HFFc6 (cell line): ENCODE measurements at places on chromosomes 4 and X. TPM values are rescaled to one million over a fixed set of nuclear protein-coding genes. Genes with fewer than 3 reads are reported as not detected.

- peaks cover 7% of the 10 kb centered on the region; the same call in 1 of the 2 replicates for H3K36me3 ChIP-seq
- no peak overlapping the region for H3K4me3 ChIP-seq
- H3K27me3 ChIP-seq = no peaks in the 10 kb centered on the region
- no peak for DNase-seq
Observed at GRCh38 chr4:153245775-153246174, 41.5 kb downstream of the TRIM2 start.

DNA sequence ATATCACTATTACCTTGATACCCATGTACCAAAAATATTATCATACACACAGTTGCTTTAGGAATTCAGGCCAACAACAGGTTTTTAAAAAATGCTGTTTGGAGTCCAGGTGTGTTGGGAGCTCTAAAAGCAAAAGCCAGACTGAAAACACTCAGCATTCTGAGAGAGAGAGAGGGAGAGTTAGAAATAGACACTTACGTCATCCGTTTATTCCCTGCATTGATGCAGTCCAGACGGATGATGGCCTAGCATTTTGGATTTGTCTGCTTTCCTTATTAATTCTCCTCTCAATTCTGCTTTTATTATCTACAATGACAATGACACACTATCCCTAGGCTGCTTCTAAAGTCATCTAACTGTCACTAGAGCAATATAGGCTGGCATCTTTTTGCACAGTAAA lies 358.3 kb upstream of the BOD1L1 start:
- H3K36me3 ChIP-seq = no peaks in the 10 kb centered on the region
- no peak for DNase-seq
- H3K4me1 ChIP-seq = peaks cover 67% of the 10 kb centered on the region
- H3K27me3 ChIP-seq = peaks cover 9% of the 10 kb centered on the region

- peaks cover 20% of the 10 kb centered on the region for H3K36me3 ChIP-seq
- H3K4me1 ChIP-seq = no peaks in the 10 kb centered on the region
- H3K4me3 ChIP-seq = no peak overlapping the region
- no peak for DNase-seq
- no peak overlapping the region for H3K27ac ChIP-seq
Observed at GRCh38 chr4:111074523-111075114, 451.7 kb upstream of the PITX2 start.

GRCh38 chr4:169909897-169910296 lies 116.3 kb downstream of the MFAP3L start:
- H3K36me3 ChIP-seq = no peaks in the 10 kb centered on the region
- H3K27me3 ChIP-seq = no peaks in the 10 kb centered on the region
- DNase-seq = no peak
- H3K27ac ChIP-seq = no peak overlapping the region

DNA sequence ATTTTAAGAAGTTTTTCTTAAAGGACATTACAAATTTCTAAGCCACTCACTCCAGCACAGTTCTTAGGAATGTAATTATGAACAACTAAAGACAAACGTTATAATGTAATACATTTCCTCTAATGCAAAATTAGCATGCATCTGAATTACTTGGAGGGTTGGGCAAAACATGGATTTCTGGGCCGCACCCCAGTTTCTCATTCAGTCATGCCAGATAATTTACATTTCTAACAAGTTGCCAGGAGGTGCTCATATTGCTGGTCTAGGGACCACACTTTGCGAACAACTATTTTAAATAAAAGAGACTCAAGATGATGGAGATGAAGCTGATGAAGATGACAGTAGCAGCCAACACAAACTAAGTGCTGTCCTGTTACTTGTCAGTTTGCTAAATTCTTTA lies 684.7 kb upstream of the ATOH1 start:
- no peaks in the 10 kb centered on the region for H3K36me3 ChIP-seq
- no peaks in the 10 kb centered on the region for H3K27me3 ChIP-seq
- no peak overlapping the region for H3K4me3 ChIP-seq

DNA sequence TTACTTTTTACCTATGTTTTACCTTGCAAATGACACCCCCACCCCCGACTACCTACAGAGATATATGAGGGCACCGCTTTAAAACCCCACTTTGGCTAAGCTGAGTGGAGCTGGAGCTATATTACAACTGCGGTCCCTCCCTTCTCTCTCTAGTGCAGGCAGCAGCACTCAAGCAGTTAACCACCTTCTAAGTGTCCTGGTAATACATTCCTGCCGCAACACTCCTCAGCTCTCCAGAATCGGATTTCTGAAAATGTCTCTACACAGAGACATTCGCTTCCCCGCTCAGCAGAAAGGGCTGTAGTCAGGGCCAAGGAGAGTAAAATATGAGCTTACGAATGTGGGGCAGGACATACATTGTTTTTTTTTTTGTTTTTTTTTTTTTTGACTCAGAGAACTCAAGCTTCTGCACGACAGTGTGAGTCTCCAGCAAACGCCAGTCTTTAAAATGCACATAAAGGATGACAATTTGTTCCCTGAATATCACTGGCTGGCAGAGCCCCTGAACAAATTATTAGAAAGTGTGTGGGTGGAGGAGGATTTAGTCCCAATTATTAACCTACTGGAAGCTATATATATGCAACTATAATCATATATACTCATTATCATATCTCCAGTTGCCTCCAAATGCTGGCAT lies 287.0 kb upstream of the TET2 start:
- no peak overlapping the region for H3K4me3 ChIP-seq
- H3K27me3 ChIP-seq = no peaks in the 10 kb centered on the region
- H3K27ac ChIP-seq = no peak overlapping the region
- no peaks in the 10 kb centered on the region for H3K4me1 ChIP-seq
- no peaks in the 10 kb centered on the region for H3K36me3 ChIP-seq
- DNase-seq = no peak

GRCh38 chr4:138460477-138461414 lies 218.6 kb upstream of the SLC7A11 start:
- no peaks in the 10 kb centered on the region for H3K4me1 ChIP-seq
- no peaks in the 10 kb centered on the region for H3K36me3 ChIP-seq
- H3K27me3 ChIP-seq = no peaks in the 10 kb centered on the region; the same call in 1 of the 2 replicates

DNA sequence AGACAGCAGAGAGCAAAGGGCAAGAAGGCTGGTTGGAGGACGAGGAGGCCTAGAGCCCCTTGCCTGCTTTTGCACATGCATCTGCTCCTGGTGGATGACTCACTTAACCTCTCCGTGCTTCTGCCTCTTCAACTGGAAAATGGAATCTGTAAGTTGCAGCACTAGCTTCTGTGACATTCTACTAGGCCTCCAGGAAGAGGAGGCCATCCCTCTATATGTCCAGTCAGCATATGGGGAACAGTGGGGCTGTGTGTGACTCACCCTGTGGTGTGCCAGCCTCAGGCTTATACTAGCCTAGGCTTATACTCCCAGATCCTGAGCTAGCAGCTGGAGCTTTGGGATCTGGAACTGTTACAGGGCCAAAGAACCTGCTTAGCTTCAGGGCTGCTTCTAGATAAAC lies 36.0 kb downstream of the RTL9 start:
- H3K4me3 ChIP-seq = no peak overlapping the region
- DNase-seq = peak; percentile 73
- H3K27me3 ChIP-seq = no peaks in the 10 kb centered on the region
- no peaks in the 10 kb centered on the region for H3K36me3 ChIP-seq
- peaks cover 38% of the 10 kb centered on the region for H3K4me1 ChIP-seq
- peak overlapping the region; percentile 82 for H3K27ac ChIP-seq

DNA sequence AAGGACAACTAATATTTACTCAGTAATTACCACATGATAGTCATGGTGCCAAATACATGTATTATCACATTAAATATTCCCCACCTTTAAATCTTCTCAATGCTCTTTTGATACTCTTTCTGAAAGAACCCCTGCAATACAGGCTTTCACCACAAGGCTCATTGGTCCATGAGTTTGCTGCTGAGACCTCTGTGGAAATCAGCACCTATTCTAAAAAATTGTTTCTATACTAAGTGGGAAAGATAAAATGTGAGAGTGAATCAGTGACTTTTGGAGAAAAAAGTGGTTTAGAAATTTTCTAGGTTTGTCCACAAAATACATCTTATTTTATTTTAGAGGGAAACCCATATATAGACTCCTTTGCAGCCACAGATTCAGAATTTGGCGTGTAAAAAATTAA lies 257.3 kb downstream of the ZIC3 start:
- no peak overlapping the region for H3K27ac ChIP-seq
- no peaks in the 10 kb centered on the region for H3K36me3 ChIP-seq
- DNase-seq = no peak

Gene FGF2
- 380 to 442 TPM (median 390 TPM) in 3 replicates for total RNA-seq

Gene HPSE
- 0.22 to 1.0 TPM (median 0.41 TPM) in 3 replicates for total RNA-seq

Gene IL9R
- total RNA-seq = not detected in 2 replicates

Gene NALF2
- not detected in 3 replicates for total RNA-seq
